ENCODE measurements at places on chromosomes 2 and 18.
A peak's percentile ranks its signal among the peaks of the same experiment; 100 is the strongest.

- H3K36me3 ChIP-seq, result no peaks in the 10 kb centered on the region
- peak overlapping the region; percentile 98 for H3K27ac ChIP-seq
- H3K4me1 ChIP-seq, result peaks cover 75% of the 10 kb centered on the region
- H3K27me3 ChIP-seq, result no peaks in the 10 kb centered on the region
Observed at GRCh38 chr18:22347606-22348511, 69.9 kb downstream of the CTAGE1 start.

- H3K27me3 ChIP-seq, result no peaks in the 10 kb centered on the region
- no peaks in the 10 kb centered on the region for H3K36me3 ChIP-seq
- DNase-seq, result no peak
- H3K4me3 ChIP-seq, result no peak overlapping the region
- H3K4me1 ChIP-seq, result peaks cover 2% of the 10 kb centered on the region
Observed at GRCh38 chr2:112692495-112692911, 28.3 kb upstream of the NT5DC4 start.

GRCh38 chr2:86285981-86286380 lies 51.4 kb downstream of the REEP1 start:
- DNase-seq, result no peak
- peaks cover 20% of the 10 kb centered on the region for H3K4me1 ChIP-seq
- H3K27ac ChIP-seq, result no peak overlapping the region

DNA sequence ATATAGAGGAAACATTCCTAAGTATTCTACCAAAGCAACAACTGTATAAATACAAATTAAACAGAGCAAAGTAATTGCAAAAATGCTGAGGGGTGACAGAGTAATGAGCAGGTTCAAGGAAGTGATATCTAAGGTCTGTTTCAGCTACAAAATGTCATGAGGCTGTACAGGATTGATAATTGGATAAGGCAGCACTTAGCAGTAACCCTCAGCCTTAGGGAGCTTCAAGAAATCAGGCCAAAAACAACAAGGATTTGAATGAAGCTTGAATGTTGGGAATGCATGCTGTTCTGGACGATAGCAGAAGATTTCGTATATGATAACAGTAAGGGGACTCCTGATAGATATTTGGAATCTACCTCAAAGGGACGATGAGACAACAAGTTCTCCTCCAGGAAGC lies 142.0 kb upstream of the MMADHC start:
- H3K4me3 ChIP-seq, result no peak overlapping the region
- H3K4me1 ChIP-seq, result peaks cover 89% of the 10 kb centered on the region
- H3K27me3 ChIP-seq, result no peaks in the 10 kb centered on the region

DNA sequence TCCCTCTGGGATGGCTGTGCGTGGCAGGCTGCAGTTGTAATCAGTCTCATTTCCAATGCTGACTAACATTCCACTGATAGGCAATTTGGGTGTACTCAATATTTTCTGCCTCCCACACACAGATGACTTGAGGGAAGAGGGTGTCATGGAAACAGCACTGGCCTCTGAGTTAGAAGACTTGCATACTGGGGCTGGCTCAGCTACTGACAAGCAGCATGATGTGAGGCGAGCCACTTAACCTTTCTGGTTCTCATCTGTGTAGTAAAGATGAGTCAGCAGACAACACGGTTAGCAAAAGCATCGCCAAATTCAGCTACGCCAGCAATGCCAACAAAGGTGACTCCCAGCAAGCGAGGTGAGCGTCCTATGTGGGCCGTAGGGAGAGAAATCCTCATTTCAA lies 73.5 kb downstream of the COLEC12 start:
- H3K4me3 ChIP-seq, result no peak overlapping the region
- peaks cover 43% of the 10 kb centered on the region for H3K4me1 ChIP-seq
- H3K27ac ChIP-seq, result peak overlapping the region; percentile 90
- H3K27me3 ChIP-seq, result no peaks in the 10 kb centered on the region

DNA sequence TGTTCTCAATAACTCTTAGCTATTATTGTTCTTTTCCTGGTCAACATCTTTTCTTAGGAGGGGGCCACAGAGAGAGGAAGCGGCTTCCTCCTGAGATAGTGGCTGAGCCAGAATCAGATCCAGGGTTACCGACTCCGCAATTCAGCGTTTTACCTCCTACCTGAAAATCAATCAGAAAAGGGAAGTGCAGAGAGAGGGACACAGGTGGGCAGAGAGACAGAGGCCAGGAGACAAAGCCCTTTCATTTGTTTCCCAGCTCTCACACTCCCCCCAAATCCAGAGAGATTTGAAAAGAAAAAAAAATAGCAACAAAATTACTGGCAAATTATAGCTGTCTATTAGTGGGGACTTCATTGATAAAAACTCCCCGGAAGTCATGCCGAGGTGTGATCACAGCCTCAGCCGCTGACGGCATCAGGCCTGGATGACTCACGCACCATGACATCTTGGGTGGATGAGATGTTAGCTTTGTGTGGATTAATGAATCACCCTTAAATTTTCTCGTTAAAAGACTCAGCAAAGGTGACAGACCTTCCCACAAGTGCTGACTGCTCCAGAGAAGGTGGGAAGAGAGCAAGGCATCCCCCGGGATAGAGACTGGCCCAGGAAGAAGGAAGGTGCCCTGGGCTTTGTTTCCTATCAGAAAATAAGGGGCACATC lies 120.7 kb downstream of the LOXHD1 start:
- no peak for DNase-seq
- H3K36me3 ChIP-seq, result no peaks in the 10 kb centered on the region
- H3K27ac ChIP-seq, result no peak overlapping the region
- H3K27me3 ChIP-seq, result peaks cover 53% of the 10 kb centered on the region

GRCh38 chr18:58048081-58048642 lies 4.1 kb downstream of the NEDD4L start:
- H3K36me3 ChIP-seq, result no peaks in the 10 kb centered on the region
- H3K4me1 ChIP-seq, result peaks cover 47% of the 10 kb centered on the region
- no peak overlapping the region for H3K27ac ChIP-seq
- DNase-seq, result no peak

DNA sequence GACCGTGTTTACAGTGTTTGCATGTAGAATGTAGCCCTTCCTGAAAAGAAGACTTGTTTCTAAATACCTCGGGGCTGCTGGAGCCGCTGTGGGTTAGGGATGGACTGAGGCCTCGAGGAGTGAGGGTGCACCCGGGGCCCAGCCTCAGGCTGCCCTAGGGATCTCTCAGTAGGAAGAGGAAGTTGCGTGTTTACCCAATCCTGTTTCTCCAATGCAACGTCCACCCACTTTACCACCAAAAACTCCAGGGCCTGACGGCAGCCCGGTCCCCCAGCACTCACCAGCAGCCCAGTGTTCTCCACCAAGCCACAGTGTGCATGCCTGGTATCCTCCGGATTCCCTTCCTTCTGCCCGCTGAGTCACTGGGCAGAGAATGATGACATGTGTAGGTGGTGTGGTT lies 255.8 kb downstream of the GLI2 start:
- H3K4me1 ChIP-seq, result no peaks in the 10 kb centered on the region
- H3K36me3 ChIP-seq, result peaks cover 23% of the 10 kb centered on the region

GRCh38 chr2:11940121-11940743 lies 193.8 kb downstream of the LPIN1 start:
- H3K4me3 ChIP-seq, result no peak overlapping the region
- no peak overlapping the region for H3K27ac ChIP-seq
- no peak for DNase-seq
- peaks cover 3% of the 10 kb centered on the region for H3K27me3 ChIP-seq
- no peaks in the 10 kb centered on the region for H3K36me3 ChIP-seq
- peaks cover 10% of the 10 kb centered on the region for H3K4me1 ChIP-seq

DNA sequence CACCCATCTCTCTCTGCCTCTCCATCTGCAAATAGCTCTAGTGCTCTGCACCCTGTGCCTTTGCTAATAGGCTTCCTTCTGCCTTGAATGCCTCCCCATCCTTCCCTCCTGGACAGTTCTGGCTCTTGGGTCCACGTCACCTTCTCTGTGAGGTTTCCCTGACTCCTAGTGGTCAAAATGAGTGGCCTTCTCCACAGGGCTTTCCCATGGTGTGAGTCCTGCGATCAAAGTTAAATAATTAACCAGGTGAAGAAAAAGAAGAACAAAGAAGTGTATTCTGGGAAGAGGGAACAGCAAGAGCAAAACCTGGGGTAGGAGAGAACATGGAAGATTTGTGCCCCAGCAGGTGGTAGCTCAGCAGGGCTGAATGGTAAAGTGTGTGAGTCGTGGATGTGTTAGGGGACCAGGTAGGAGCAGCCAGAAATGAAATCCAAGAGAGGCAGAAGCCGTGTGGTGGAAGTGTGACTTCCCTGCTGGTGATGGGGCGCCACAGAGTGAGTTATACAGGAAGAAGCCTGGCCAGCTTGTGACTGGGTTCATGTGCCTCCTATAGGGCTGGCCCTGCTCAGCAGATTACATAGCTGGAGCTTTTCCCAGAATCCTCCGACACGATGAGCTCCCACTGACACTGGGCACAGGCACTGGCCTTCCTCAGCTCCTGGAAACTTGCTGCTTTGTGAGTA lies 93.8 kb upstream of the LDAH start:
- H3K4me1 ChIP-seq, result peaks cover 17% of the 10 kb centered on the region
- DNase-seq, result no peak
- H3K27me3 ChIP-seq, result peaks cover 64% of the 10 kb centered on the region
- H3K4me3 ChIP-seq, result no peak overlapping the region

- H3K27me3 ChIP-seq, result no peaks in the 10 kb centered on the region
- H3K27ac ChIP-seq, result no peak overlapping the region
- DNase-seq, result no peak
Observed at GRCh38 chr2:20027260-20027677, 14.8 kb upstream of the MATN3 start.

GRCh38 chr2:74261204-74261864 lies 62.9 kb downstream of the MTHFD2 start:
- no peak for DNase-seq
- no peaks in the 10 kb centered on the region for H3K27me3 ChIP-seq
- H3K36me3 ChIP-seq, result no peaks in the 10 kb centered on the region
- peaks cover 14% of the 10 kb centered on the region for H3K4me1 ChIP-seq
- H3K27ac ChIP-seq, result no peak overlapping the region
- H3K4me3 ChIP-seq, result no peak overlapping the region

GRCh38 chr2:60412620-60413019 lies 140.8 kb downstream of the BCL11A start:
- no peak overlapping the region for H3K4me3 ChIP-seq
- H3K36me3 ChIP-seq, result peaks cover 2% of the 10 kb centered on the region
- peaks cover 6% of the 10 kb centered on the region for H3K27me3 ChIP-seq
- no peak for DNase-seq
- peaks cover 45% of the 10 kb centered on the region for H3K4me1 ChIP-seq
- no peak overlapping the region for H3K27ac ChIP-seq

GRCh38 chr18:43547456-43547855 lies 270.2 kb upstream of the SYT4 start:
- H3K4me3 ChIP-seq, result no peak overlapping the region
- H3K27me3 ChIP-seq, result peaks cover 3% of the 10 kb centered on the region

DNA sequence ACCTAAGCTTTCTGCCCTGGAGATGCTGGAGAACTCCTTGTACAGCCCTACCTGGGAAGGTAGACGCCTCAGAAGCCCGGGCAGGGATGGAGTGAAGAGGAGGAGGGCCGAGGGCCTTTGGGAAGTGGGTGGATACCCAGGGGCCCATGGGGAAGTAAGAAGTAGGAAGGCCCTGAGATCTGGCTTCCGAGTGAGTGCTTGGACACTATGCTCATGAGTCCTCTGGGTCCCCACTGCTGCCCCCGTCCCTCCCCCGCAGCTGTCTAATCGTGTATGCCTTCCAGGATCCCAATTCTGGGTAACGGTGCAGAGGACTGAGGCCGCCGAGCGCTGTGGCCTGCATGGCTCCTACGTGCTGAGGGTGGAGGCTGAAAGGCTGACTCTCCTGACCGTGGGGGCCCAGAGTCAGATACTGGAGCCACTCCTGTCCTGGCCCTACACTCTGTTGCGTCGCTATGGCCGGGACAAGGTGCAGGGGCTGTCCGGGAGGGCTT lies 1.1 kb downstream of the DOK1 start:
- H3K36me3 ChIP-seq, result peaks cover 3% of the 10 kb centered on the region
- DNase-seq, result no peak
- H3K27ac ChIP-seq, result no peak overlapping the region
- H3K4me3 ChIP-seq, result peak overlapping the region; percentile 79
- peaks cover 20% of the 10 kb centered on the region for H3K4me1 ChIP-seq

GRCh38 chr18:71249791-71250190 lies 960.9 kb downstream of the SOCS6 start:
- no peaks in the 10 kb centered on the region for H3K36me3 ChIP-seq
- no peaks in the 10 kb centered on the region for H3K4me1 ChIP-seq
- DNase-seq, result no peak
- H3K27ac ChIP-seq, result no peak overlapping the region
- H3K4me3 ChIP-seq, result no peak overlapping the region
- peaks cover 6% of the 10 kb centered on the region for H3K27me3 ChIP-seq

- peak overlapping the region; percentile 14 for H3K27ac ChIP-seq
- H3K27me3 ChIP-seq, result no peaks in the 10 kb centered on the region
- no peak for DNase-seq
- H3K4me3 ChIP-seq, result no peak overlapping the region
- peaks cover 36% of the 10 kb centered on the region for H3K4me1 ChIP-seq
- peaks cover 37% of the 10 kb centered on the region for H3K36me3 ChIP-seq
Observed at GRCh38 chr2:3578987-3579386, 3.9 kb downstream of the RPS7 start.

- H3K27ac ChIP-seq, result peak overlapping the region; percentile 92
- H3K4me1 ChIP-seq, result peaks cover 49% of the 10 kb centered on the region
- H3K36me3 ChIP-seq, result peaks cover 6% of the 10 kb centered on the region
- no peaks in the 10 kb centered on the region for H3K27me3 ChIP-seq
Observed at GRCh38 chr18:44732238-44732563, 51.5 kb downstream of the SETBP1 start.

DNA sequence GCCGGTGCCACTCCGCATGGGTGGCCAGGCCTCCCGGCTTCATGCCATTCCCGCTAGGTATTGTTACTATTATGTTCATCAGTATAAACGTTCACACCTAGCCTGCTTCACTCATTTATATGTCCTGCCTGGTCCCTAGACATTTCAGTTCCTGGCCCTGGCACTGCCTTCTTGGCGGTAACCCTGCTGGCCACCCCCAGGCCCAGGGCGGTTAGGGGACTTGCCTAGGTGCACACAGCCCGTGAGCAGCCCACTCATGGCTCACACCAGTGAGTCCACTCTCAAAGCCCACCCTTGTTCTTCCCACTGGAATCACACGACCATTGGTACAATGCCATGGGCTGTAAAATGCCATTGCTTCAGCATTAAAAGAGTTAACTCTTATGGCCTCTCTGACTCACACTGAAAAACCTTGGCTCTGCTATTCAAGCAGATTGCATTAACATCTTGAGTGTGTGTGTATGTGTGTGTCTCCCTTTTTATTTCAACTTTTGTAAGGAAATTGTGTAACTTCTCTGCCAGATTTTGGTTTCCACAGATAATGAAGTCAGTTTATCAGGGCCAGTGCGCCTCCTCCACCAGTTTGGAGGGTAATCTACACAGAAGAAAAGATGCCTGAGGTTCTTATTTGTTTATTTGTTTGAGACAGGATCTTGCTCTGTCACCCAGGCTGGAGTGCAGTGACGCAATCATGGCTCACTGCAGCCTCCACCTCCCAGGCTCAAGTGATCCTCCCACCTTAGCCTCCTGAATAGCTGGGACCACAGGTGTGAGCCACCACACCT lies 74.2 kb downstream of the RAB31 start:
- no peaks in the 10 kb centered on the region for H3K4me1 ChIP-seq
- no peak overlapping the region for H3K4me3 ChIP-seq
- peaks cover 4% of the 10 kb centered on the region for H3K36me3 ChIP-seq
- DNase-seq, result no peak
- no peak overlapping the region for H3K27ac ChIP-seq
- no peaks in the 10 kb centered on the region for H3K27me3 ChIP-seq

- no peak overlapping the region for H3K27ac ChIP-seq
- DNase-seq, result no peak
- H3K27me3 ChIP-seq, result no peaks in the 10 kb centered on the region
- H3K4me3 ChIP-seq, result no peak overlapping the region
- H3K36me3 ChIP-seq, result no peaks in the 10 kb centered on the region
Observed at GRCh38 chr2:59266453-59266852, 1025.3 kb upstream of the FANCL start.

GRCh38 chr2:236769981-236770671 lies 200.5 kb downstream of the ACKR3 start:
- DNase-seq, result no peak
- H3K27ac ChIP-seq, result no peak overlapping the region
- H3K36me3 ChIP-seq, result peaks cover 8% of the 10 kb centered on the region
- peaks cover 36% of the 10 kb centered on the region for H3K4me1 ChIP-seq
- H3K4me3 ChIP-seq, result no peak overlapping the region
